ENCODE measurements at places on chromosomes 4 and X.

DNA sequence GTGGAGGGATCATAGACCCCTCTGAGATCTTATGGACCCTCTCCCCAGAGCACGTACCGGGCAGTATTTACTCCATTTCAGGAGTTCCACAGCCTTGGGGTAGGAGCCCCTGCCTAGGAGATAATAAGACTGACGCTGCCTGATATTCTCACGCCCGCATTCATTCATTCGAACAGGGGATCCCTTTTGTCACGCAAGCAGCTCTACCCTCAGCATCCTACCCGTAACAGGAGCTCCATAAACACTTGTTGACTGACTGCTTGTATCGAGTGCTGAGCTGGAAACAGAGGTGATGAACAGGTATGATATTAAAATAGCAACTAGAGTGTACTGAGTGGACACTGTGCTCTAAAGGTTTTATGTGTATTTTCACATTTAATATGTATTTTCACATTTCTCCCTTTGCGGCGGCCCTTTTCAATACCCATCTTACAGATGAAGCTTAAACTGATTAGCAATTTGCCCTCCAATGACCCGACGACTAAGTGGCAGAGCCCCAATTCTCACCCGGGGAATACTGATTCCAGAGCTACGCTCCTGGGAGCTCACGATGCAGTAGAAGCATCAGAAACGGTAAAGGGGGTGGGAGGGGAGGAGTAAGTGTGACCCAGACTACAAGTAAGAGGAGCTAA, 888 bp downstream of the RAB28 start:
- DNase-seq: peak; percentile 18

GRCh38 chr4:7333801-7334421, 100.8 kb downstream of the PSAPL1 start:
- DNase-seq: no peak

GRCh38 chrX:101383679-101384205, 2.2 kb downstream of the BTK start:
- no peak for DNase-seq

- no peak for DNase-seq
Measured at GRCh38 chr4:146450524-146450923, 71.2 kb downstream of the SLC10A7 start.

- DNase-seq: peak; percentile 86
Measured at GRCh38 chr4:5710961-5711478, at the start of gene EVC. Gene EVC, plus strand, starts transcription at chr4:5711201. Its CDS starts 180 bp downstream, at chr4:5711381.

DNA sequence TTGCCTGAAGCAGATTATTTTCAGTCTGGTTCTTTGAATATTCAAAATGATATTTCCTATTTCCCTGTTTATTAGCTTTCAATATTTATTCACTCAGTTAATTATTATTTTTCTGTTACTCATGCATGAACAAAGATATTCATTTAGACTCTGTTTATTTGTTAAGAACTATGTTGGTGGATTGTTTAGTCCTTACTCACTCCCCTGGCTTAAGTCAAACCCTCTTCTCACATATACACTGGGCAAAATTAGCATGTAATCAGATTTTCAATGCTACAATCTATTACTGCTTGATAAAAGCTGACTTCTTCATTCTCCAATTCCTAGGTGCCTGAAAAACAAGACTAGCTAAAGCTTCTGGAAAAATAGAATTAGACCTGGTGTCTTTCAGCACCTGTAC, 335.8 kb downstream of the FAT4 start:
- DNase-seq: no peak

DNA sequence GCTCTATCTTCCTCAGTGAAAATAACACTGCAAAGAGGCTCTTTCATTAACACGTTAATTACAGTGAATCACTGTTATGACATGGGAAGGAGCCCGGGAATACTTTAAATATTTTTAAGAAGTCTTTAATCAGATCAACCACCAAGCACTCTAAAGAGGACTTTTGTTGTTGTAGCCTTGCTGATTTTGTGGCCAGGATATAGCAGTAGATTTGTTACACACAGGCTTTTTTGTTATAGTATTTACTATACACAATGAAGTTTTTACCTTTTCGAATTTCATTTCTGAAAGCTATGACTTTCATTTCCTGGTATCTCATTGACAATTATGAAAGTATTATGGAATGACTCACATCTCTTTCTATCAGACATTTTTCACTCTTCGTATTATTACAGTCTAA, 20.3 kb downstream of the FGF13 start:
- DNase-seq: no peak

DNA sequence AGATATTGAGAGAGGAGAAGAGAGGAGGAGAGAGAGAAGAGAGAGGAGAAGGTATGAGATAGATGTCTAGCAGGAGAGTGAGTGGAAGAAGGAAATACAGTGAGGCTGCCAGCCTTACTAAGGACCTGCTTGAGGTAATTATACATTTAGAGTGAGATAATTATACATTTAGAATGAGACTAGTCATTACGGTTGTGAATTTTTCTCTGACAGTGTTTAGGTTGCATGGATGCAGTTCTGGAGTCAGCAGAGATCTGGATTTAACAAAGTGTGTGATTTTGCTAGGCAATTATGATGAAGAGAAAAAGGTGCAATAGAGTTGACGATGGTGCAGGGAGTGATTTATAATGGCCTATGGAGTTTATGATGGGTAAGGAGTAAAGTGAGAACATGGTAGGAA, 187.1 kb upstream of the ARX start:
- no peak for DNase-seq

DNA sequence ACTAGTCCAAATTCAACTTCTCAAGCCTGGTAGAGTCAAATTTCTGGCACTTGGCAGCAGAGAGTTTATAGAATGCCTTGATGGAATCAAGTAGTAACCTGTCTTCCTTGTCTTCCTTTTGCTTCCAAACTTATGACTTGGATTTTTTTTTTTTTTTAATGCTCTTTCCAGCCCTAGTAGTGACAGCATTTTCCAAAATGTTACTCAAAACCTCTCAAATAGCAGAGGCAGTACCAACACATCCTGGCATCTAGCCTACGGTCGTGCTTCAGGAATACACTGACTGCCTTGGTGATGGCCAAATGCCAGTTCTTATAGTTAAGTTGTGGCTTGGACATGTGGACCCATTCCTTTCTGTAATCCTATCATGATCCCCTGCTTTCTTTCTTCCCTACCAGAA, 46.0 kb downstream of the GALNT7 start:
- peak; percentile 63 for DNase-seq

DNA sequence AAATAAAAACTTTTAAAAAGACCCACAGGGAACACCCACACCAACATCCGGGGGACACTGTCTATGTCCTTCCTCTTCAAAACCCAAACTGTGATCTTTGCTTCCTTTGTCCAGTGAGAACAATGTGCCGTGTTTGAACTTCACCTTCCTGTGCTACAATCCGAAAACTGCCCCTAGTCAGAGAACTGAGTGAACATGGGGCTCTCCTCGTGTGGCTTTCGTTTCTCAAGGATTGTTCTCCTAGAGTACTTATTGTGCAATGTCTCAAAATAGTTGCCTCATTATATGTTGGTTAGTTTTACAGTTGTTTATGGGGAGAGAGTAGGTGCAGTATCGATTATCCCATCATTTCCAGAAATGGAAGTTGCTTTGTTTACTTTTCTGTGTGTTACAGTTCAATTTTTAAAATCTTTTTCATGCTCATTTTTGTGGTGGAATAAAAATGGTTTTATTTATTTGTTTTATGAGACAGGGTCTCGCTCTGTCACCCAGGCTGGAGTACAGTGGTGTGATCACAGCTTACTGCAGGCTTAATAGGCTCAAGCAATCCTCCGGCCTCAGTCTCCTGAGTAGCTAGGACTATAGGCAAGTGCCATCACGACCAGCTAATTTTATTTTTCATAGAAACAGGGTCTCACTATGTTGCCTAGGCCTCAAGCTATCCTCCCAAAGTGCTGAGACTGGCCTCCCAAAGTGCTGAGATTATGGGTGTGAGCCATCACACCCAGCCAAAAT, 29.9 kb downstream of the RBMX start:
- no peak for DNase-seq

GRCh38 chr4:56244681-56245080, 142.6 kb downstream of the AASDH start:
- no peak for DNase-seq

GRCh38 chr4:150477869-150478268, 104.1 kb upstream of the MAB21L2 start:
- no peak for DNase-seq

DNA sequence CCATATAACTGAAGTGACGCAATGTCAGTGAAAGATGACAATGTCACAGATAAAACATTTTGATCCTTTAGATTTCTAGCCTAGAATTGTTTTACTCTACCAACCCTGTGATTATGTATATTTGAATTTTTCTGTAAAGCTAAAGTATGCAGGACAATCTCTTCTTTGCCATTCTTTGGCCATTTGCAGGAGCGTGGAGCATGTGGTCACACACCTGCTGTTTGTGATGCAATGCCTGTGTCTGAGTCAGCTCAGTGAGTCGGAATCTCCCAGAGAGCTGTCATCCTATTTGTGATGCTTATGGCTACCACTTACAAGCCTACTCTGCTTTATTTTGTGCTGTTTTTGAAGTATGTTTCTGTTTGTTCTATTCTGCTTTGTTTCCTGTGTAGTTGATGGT, 214.5 kb downstream of the NAF1 start:
- peak; percentile 13 for DNase-seq

DNA sequence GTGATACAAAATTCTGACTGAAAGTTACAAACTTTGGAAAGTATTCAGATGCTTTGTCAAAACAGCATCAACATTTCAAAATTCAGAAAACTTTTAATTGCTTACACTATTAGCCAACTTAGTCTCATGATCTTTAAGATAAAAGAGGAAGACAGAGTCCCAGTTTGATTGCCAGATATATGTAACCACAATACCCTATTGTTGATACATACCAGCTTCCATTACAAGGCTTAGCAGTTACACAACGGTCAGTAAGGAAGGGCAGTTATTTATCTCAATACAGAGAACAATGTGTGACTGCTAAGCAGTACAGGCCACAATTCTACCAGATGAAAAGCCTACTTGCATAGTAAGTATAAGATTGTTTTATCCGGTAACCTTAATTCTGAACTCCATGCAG, 138.4 kb downstream of the SPANXN3 start:
- no peak for DNase-seq

- no peak for DNase-seq
Measured at GRCh38 chrX:16702700-16703599, 9.5 kb downstream of the CTPS2 start.

DNA sequence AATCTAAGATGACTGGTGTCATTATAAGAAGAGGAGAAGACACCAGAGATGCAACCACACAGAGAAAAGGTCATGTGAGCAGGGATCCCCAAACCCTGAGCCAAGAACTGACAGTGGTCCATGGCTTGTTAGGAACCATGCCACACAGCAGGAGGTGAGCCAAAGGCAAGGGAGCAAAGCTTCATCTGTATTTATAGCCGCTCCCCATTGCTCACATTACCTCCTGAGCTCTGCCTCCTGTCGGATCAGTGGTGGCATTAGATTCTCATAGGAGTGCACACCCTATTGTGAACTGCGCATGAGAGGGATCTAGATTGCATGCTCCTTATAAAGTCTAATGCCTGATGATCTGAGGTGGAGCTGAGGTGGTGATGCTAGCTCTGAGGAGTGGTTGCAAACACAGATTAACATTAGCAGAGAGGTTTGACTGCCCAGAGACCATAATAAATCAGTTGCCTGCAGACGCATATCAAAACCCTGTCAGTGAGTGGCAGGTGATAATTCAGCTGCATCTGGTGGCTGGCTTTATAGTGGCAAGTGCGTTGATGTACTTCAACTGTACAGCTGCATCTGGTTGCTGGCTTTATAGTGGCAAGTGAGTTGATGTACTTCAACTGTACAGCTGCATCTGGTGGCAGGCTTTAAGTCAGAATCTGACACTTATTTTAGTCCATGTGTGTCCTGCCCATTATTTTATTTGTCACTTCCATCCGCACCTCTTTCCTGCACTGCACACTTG, 19.8 kb upstream of the CXCL2 start:
- DNase-seq: no peak

GRCh38 chr4:123777373-123777772, 380.8 kb downstream of the SPRY1 start:
- DNase-seq: no peak

DNA sequence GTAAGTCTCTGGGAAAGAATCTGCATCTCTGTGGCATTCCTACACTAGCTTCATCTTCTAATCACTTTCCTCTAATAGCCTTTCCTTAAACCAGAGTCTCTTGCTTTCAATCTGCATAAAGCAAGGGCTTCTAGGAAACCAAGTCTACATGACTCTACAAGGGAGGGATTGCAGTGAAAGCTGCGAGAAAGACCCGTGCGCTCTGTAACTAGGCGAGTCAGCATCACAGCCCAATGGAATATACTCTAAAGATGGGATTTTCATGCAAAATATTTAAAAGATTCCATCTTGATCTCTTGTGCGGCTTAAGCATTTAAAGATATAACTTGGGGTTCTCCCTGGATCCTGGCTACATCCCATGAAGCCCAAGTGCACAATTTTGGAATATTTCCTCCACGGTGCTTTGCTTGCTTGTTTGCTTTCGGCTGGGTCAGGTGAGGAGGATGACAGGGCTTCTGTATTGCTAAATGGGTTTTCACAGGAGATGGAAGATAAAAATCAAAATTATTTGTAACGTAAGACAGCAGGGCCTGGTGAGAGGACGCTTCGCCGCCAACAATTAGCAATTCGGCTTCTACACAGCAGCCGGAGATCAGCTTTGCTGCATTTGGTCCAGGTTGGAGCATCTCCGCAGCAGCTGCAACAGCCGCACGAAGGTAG, 687 bp upstream of the GRIA2 start:
- no peak for DNase-seq

- no peak for DNase-seq
Measured at GRCh38 chr4:24550441-24551175, 33.7 kb downstream of the DHX15 start.

- no peak for DNase-seq
Measured at GRCh38 chr4:144562019-144562705, 83.8 kb upstream of the HHIP start.

- no peak for DNase-seq
Measured at GRCh38 chr4:26412381-26413372, 77.6 kb downstream of the CCKAR start.

GRCh38 chr4:153771046-153771445, 11.2 kb upstream of the RNF175 start:
- DNase-seq: no peak

DNA sequence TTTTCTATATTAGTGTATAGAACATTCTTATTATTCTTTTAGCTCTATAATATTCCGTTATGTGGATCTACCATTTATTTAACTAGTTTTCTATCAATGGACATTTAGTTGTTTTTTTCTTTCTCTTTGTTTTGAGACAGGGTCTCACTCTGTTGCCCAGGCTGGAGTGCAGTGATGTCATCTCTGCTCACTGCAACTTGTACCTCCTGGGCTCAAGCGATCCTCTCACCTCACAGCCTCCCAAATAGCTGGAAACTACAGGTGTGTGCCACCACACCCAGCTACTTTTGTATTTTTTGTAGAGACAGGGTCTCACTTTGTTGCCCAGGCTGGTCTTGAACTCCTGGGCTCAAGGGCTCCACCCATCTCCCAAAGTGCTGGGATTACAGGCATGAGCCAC, 10.8 kb downstream of the TMEM165 start:
- no peak for DNase-seq
